ENCODE measurements at places on chromosomes 6 and 20.

GRCh38 chr6:167832497-167833395 is 6.0 kb downstream of the AFDN start:
- no peak for DNase-seq

GRCh38 chr6:135411339-135411738 is 86.2 kb downstream of the AHI1 start:
- no peak for DNase-seq

- no peak for DNase-seq
Observed at GRCh38 chr6:127538750-127539264, 19.7 kb upstream of the MTCL3 start.

- DNase-seq, result no peak
Observed at GRCh38 chr6:75101896-75102295, 104.0 kb downstream of the COL12A1 start.

GRCh38 chr6:161493576-161494118 is 219.8 kb upstream of the AGPAT4 start:
- DNase-seq, result no peak

GRCh38 chr6:153085239-153085638 is 45.8 kb downstream of the RGS17 start:
- DNase-seq, result no peak

DNA sequence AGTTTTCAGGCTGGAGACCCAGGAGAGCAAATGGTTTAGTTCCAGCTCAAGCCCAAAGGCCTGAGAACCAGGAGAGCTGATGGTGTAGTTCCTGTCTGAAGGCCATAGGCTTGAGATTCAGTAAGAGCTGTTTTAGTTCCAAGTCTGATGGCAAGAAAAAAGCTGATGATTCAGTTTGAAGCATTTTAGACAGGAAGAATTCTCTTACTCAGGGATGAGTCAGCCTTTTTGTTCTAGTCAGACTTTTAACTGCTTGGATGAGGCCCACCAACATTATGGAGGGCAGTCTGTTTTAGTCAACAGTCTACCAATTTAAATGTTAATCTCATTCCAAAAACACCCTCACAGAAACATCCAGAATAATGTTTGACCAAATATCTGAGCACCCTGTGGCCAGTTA is 2.5 kb downstream of the ZSCAN26 start:
- DNase-seq, result no peak

- no peak for DNase-seq
Observed at GRCh38 chr6:37675606-37676005, 22.1 kb downstream of the MDGA1 start.

- DNase-seq, result no peak
Observed at GRCh38 chr6:142339968-142340658, 38.3 kb downstream of the ADGRG6 start.
